Sciatic nerve (tissue), 2 donors: ENCODE measurements at places on chromosomes 4 and X.

DNA sequence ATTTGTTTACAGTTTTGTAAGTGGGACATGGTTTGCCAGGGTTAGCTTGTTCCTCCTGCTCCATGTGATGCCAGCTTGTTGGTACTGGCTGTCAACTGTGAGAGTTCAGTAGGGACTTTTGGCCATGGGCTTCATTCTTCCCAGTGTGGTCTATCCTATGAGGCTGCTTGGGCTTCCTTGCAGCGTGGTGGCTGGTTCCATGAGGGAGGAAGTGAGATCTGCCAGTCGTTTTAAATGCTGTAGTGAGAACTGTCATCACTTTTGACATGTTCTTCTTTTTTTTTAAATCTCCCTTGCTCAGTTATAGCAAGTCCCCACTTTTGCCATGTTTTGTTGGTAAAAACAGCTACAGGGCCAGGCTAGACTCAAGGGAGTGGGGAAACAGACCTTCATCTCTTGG is 15.9 kb downstream of the NSD2 start:
- no peak for DNase-seq

GRCh38 chr4:15020502-15021286 is 18.4 kb downstream of the CPEB2 start:
- no peak for DNase-seq

DNA sequence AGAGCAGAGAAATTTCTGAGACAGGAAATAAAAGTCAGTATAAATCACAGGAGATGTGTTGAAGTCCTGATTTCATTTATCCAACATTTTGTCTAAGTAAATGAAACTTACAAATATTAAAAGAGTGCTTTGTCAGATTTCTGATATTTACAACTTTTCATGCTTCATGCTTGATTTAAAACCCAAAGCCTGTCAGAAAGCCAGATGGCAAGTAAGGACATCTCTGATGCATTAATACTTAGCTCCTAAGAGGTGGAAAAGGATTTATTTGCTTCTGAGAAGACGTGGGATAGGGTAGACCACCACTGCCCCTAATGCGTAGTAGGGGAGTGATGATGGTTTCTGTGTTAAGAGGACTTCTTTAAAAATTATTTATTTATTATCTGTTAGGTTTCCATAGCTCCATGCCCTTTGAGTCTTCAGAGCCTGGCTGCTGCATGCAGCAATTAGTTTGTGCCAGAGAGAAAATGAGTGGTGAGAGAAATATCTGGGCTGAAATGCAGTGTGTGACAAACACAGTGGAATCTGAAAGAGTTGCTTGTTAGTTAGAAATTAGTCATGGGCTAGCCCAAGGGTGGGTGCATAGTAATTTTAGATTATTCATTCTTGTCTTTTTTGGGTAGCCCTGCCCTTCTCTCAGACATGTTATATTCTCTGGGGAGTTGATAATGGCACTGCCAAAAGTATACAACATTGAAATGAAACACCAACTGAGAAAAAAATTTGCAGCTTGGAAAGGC is 333.8 kb downstream of the C4orf33 start:
- DNase-seq = no peak

DNA sequence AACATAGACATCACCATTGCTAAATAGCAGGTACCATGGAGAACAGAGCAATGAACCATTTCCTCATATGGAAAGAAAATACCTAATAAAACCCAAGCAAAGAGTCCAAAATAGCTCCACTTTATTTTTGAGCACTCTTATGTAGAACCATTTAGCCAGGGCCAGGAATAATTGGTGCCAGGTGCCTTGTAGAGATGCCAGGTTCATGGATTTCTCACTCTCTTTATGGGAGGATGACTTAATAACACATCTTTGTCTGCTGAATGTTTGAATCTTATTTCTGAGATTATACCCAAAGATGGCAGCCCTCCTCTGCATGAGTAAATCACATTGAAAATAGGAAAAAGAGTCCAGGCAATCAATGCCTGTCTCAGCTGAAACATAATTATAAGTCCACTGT is 212.3 kb upstream of the SFRP2 start:
- DNase-seq = no peak
